ENCODE measurements at places on chromosomes 16 and 17.

DNA sequence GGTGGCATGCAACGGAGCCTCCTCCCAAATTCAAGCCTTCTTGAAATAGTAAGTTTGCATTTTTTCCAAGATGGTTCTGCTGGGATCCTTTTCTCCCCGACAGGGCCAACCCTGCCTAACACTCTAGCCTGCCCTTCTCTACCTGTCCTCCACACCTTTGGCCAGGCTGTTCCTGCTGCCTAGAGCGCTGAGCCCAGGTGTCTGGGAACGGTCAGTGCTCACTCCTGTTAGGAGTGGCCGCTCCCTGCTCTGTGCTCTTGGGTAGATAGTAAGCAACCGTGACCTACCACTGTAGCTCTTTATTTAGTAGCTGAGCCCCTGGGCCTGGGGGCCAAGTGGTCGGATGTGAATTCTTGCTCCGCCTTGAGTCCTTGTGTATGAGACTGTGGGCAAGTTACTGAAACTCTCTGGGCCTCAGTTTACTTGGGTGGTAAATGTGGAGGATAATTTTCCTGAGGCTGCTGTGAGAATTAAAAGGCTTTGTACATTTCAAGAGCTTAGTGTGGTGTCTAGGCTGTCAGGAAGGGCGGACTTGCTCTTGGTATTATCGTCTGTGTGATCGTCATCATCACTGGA, 44.0 kb upstream of the GSE1 start:
- no peak for DNase-seq
- peaks cover 22% of the 10 kb centered on the region for H3K4me1 ChIP-seq
- H3K4me3 ChIP-seq: no peak overlapping the region
- H3K36me3 ChIP-seq: no peaks in the 10 kb centered on the region
- no peaks in the 10 kb centered on the region for H3K27me3 ChIP-seq

- peaks cover 12% of the 10 kb centered on the region for H3K4me1 ChIP-seq
- DNase-seq: no peak
- H3K36me3 ChIP-seq: peaks cover 23% of the 10 kb centered on the region
- no peak overlapping the region for H3K4me3 ChIP-seq
- no peaks in the 10 kb centered on the region for H3K27me3 ChIP-seq
Measured at GRCh38 chr17:2995886-2996809, 67.3 kb downstream of the OR1D5 start.

DNA sequence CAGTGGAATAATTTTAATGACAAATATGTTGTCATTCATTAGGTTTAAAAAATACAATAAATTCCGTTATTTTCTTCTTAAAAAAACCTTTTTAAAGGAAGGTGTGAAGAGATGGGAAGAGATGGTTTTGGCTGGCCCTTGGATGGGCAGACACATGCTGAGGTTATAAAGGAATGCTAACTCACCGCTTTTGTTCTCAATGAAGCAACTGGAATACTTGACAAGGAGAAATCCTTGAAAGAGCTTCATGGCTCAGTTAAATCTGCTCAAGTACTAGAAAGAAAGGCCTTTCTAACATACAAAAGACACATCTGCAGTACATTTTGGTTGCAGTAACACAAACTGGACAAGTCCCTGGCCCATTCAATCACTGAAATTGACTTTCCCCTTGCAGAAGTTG, 158.3 kb upstream of the KCNJ16 start:
- H3K36me3 ChIP-seq: no peaks in the 10 kb centered on the region
- no peak overlapping the region for H3K4me3 ChIP-seq
- H3K4me1 ChIP-seq: no peaks in the 10 kb centered on the region
- DNase-seq: no peak
- H3K27ac ChIP-seq: no peak overlapping the region

DNA sequence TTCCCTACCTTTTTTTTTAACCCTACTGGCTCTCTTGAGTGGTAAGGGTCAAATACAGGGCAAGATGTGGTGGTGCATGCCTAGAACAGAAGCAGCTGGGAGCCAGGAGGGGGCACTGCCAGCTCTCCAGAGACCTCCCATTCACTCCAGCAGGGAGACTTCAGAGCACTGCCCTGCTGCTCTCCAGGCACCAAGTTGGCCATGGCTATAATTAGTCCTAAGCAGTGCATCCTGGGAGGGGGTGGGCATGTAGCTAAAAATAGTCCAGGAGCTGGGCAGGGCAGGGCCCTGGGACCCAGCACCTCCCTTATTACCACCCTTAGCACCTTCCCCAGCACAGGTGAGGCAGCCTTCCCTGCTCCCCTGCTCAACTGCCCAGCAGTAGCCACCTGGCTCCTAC, 3.5 kb downstream of the CORO6 start:
- no peak for DNase-seq
- H3K36me3 ChIP-seq: no peaks in the 10 kb centered on the region
- no peaks in the 10 kb centered on the region for H3K27me3 ChIP-seq
- H3K4me1 ChIP-seq: peaks cover 16% of the 10 kb centered on the region
- no peak overlapping the region for H3K4me3 ChIP-seq

- no peaks in the 10 kb centered on the region for H3K4me1 ChIP-seq
- no peak overlapping the region for H3K27ac ChIP-seq
- H3K36me3 ChIP-seq: no peaks in the 10 kb centered on the region
- DNase-seq: no peak
- H3K4me3 ChIP-seq: peak overlapping the region; percentile 57
- H3K27me3 ChIP-seq: no peaks in the 10 kb centered on the region
Measured at GRCh38 chr16:17469741-17470181, 999 bp downstream of the XYLT1 start.

GRCh38 chr17:39200957-39201510, 951 bp downstream of the RPL19 start:
- peak overlapping the region; percentile 88 for H3K4me3 ChIP-seq
- peaks cover 5% of the 10 kb centered on the region for H3K36me3 ChIP-seq
- peaks cover 12% of the 10 kb centered on the region for H3K4me1 ChIP-seq
- no peaks in the 10 kb centered on the region for H3K27me3 ChIP-seq
- no peak for DNase-seq

DNA sequence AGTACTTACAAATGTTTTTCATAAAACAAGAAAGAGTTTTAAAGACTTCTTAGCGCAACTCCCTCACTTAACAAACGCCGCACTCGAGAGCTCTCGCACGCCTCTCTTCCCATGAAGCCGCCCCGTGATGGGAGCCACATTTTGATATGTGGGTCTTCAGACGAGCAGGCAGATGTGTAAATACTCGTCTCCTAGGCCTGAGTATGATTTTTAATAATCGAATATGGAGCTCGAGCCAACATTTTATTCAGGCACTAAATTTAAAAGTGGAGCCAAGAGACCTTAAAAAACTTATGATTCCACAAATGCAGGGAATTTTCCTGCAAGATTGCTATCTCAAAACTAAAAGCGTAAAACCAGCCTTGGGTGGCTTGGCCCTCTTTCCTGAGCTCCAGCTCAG, 55.4 kb downstream of the IRX6 start:
- H3K27me3 ChIP-seq: no peaks in the 10 kb centered on the region
- H3K4me1 ChIP-seq: no peaks in the 10 kb centered on the region
- DNase-seq: no peak
- H3K4me3 ChIP-seq: no peak overlapping the region
- H3K27ac ChIP-seq: no peak overlapping the region

DNA sequence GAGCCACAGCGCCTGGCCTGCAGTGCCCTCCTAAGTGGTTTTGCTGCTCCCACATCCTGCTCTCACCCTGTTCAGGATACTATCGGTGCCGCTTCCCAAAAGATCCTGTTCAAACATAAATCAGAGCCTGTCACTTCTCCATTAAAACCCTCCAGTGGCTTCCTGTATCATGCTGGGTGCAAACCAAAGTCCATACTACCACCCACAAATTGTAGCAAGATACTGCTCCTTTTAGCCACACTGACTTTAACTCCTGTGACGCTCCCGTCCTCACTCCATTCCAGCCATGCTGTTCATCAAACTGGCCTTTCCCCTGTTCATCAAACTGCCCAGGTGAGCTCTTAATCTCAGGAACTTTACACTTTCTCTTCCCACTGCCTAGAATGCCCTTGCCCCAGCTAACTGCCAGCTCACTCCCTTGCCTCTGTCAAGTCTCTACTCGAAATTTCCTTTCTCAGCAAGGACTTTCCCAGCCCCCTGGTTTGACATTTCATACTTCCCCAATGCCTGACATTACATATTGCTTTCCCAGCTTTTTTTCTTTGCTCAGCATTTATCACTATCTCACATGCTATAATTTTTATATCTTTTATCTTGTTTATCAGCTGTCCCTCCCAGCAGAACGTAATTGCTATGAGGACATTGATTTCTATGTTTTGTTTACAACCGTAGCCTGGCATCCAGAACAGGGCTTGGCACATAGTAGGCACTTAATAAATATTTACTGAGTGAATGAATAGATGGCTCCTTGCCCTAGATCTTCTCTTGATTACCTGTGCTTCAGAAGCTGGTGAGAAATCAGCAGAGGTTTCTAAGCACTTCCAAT, 44.3 kb upstream of the SMURF2 start:
- H3K4me3 ChIP-seq: no peak overlapping the region
- no peaks in the 10 kb centered on the region for H3K27me3 ChIP-seq
- DNase-seq: no peak
- no peaks in the 10 kb centered on the region for H3K4me1 ChIP-seq
- H3K27ac ChIP-seq: peak overlapping the region; percentile 65

DNA sequence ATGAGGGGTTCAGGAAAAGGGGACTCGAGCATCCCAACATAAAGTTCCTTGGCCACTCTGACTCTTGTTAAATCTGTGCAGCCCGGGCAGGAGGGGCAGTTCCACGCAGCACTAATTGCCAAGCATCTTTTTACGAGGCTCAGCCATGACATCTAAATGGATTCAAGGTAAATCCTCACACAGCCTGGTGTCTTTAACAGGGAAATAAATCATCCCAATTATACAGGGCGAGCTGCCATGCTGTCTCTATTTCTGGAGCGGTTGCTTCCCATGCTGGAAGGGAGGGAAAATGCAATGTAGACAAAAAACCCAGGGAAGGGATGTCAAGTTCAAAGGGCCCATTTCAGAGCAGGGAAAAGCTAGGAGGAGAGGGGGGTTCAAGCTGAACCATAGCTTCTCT, 110.0 kb downstream of the GAS7 start:
- H3K36me3 ChIP-seq: no peaks in the 10 kb centered on the region
- no peak for DNase-seq
- H3K4me3 ChIP-seq: no peak overlapping the region
- no peaks in the 10 kb centered on the region for H3K27me3 ChIP-seq

- H3K27ac ChIP-seq: no peak overlapping the region
- H3K4me1 ChIP-seq: no peaks in the 10 kb centered on the region
- no peaks in the 10 kb centered on the region for H3K27me3 ChIP-seq
Measured at GRCh38 chr16:81442220-81442915, 2.2 kb upstream of the CMIP start.

GRCh38 chr17:42002792-42003301, 14.4 kb downstream of the DNAJC7 start:
- H3K36me3 ChIP-seq: peaks cover 2% of the 10 kb centered on the region
- no peak for DNase-seq
- no peak overlapping the region for H3K27ac ChIP-seq
- no peak overlapping the region for H3K4me3 ChIP-seq
- H3K27me3 ChIP-seq: no peaks in the 10 kb centered on the region

DNA sequence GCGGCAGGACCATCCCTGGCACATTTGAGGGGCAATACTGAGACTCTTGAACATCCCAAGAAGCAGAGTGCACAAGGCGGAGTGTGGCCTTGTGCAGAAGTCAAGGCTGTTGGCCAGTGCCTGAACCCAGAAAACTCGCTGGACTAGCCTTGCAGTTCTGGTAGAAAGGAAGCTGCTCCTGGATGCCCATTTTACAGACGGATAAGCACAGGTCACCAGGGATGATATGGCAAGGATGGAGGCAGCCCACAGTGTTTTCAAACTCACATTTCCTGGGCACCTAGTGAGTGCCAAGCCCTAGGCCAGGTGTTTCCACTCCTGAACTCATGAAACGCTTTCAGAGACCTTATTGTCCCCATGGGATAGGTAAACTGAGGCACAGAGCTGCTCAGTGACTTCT, 1.7 kb upstream of the MAP2K3 start:
- H3K27me3 ChIP-seq: no peaks in the 10 kb centered on the region
- no peaks in the 10 kb centered on the region for H3K36me3 ChIP-seq
- no peak overlapping the region for H3K4me3 ChIP-seq
- peaks cover 12% of the 10 kb centered on the region for H3K4me1 ChIP-seq

DNA sequence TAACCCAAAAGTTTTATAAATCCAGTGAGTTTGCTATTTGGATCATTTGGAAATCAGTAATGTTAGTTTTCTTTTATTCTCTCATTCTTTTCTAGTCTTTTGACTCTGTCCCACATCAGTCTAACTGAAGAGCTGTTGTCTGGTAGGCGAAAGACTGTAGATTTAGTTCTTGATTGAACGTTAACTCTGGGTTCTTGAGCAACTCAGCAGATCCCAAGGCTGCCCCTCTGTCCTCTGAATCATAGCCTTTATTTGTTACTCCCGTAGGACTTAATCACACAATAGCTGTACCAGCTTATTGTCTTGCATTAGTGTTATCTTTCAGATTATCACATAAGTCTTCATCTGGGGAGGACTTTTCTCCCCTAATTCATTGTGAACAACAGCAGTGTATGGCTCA, 119.3 kb upstream of the TOM1L1 start:
- DNase-seq: no peak
- H3K36me3 ChIP-seq: no peaks in the 10 kb centered on the region
- no peak overlapping the region for H3K4me3 ChIP-seq
- no peak overlapping the region for H3K27ac ChIP-seq

DNA sequence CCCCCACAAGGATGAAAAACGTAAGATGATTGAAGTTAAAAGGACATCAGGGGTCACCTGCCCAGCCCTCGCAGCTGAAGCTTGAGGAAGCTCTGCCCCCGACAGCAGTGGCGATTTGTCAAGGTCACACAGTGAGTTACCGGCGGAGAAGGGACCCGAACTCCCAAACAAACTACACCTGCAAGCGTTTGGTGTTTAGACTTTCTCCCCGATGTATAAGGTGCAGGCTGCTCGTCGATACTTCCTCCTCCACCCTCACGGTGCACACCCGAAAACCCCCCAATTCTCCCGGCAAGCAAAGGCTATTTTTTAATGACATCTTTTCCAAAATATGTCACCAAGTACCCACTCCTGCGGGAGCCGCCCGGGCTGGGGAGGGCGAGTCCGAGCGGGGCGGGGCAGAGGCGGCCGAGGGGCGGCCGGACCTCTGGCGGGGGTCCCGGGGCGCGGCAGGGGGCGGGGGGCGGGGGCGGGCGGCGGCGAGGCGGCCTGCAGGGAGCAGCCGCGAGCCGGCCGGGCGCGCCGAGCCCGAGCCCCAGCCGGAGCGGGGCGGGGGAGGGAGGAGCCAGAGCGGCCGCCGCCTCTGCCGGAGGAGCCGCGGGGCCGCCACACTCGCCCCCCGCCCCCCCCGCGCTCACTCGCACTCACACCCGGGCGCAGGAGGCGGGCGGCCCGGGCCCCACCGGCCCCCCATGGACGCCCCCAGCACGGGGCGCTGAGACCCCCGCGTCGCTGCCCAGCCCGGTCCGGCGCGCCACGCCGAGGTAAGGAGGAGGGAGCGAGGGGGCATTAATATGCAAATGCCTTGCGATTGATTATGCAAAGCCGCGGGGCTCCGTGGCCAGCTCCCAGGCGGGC, at the start of gene THRA:
Gene THRA, plus strand, starts transcription at position 637 of the 858 bp plus-strand sequence. CDS start 11,524 bp downstream, outside the sequence.
- H3K36me3 ChIP-seq: no peaks in the 10 kb centered on the region
- DNase-seq: peak; percentile 67
- H3K4me3 ChIP-seq: peak within 1 kb of the TSS; percentile 99
- peak within 1 kb of the TSS; percentile 83 for H3K27ac ChIP-seq

Data from pancreas (tissue), 10 donors.